ENCODE measurements at places on chromosomes 3 and 15.

DNA sequence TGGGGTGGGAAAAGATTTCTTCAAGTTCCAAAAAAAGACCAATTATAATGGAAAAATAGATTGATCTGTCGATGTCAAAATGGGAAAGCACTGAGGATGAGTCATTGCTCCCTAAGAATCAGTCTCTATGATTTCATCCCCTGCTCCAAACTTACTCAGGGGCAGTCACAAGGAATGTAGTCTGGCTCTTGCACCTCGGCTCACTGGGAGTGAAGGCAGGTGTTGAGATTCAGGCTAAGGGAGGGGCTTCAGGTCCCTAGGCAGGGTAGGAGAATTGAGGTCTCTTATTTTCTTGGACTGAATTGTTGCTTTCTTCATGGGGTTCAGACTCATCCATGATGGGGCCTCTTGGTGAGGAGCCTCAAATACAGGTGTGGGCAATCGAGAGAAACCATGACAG lies 14.2 kb downstream of the ESYT3 start:
- DNase-seq, result no peak

DNA sequence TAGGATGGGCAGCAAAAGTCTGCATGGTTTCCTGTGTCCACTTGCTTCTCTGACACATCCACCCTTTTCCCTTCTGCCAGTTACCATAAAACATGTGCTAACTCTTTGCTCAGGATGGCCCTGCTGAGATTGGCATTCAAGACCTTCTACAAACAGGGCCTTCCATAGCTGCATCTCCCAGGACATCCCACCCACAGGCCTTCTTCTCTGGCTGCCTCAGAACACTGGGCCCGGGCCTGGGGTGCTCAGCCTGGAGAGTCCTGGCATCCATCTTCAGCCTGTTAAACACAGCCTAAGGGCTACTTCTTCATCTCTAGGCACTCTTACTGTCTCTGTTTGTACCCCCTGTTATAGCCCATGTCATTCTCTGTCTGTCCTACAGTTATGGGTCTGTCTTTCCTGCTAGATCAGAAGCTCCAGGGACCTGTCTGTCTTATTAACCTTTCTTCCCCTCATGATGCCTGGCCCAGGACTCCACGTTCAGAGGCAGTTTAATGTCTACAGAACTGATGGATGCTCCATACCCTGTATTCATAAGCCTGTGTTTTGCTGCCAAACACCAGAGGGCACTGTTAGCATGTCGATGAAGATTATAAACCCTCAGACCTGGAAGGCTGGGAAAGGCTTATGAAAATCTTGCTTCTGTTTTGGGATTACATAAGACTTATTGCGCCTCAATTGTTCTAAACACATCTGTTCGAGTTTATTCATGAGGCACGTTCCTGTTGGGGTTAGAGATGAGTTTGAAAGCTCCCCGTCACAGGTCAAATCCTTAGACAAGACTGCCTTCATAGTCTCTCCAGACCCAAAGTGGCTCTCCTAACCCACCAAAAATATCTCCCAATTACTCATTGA lies 16.5 kb downstream of the SEMA3G start:
- DNase-seq, result peak; percentile 37

- DNase-seq, result no peak
Measured at GRCh38 chr15:70562906-70563305, 200.5 kb downstream of the UACA start.

GRCh38 chr3:15284121-15284889 lies 48.1 kb downstream of the SH3BP5 start:
- DNase-seq, result no peak

- no peak for DNase-seq
Measured at GRCh38 chr3:82001276-82001923, 240.0 kb upstream of the GBE1 start.

DNA sequence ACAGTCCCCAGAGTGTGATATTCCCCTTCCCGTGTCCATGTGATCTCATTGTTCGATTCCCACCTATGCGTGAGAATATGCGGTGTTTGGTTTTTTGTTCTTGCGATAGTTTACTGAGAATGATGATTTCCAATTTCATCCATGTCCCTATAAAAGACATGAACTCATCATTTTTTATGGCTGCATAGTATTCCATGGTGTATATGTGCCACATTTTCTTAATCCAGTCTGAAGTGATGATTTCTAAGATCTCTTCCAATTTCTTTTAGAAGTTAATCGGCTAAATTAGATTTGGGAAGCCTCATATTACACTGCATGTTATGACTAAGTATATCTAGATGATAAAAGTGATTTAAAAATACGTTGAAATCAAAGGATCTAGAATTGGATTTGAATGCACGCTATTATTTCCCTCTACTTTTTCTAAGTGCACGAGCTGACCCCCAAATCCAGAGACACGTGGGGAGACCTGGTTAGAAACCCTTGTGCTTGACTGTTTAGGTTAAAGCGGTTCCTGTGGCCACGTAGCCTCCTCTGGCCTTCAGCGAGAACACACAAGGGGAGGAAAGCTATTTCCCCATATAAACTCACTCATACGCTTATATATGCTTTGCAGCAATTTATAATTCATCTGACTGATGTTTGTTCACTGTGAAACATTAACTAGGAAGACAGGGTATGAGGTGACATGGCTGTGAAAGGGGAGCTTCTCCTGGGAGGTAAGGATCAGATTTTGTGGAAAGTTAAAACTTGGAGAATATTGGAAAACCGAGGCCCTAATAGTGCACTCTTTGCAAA lies 243.8 kb downstream of the PDZRN3 start:
- no peak for DNase-seq

GRCh38 chr3:45002720-45003119 lies 23.4 kb upstream of the CLEC3B start:
- DNase-seq, result no peak

- no peak for DNase-seq
Measured at GRCh38 chr3:185062191-185062590, 90.7 kb downstream of the C3orf70 start.

GRCh38 chr3:174417573-174417972 lies 441.6 kb upstream of the NAALADL2 start:
- no peak for DNase-seq

DNA sequence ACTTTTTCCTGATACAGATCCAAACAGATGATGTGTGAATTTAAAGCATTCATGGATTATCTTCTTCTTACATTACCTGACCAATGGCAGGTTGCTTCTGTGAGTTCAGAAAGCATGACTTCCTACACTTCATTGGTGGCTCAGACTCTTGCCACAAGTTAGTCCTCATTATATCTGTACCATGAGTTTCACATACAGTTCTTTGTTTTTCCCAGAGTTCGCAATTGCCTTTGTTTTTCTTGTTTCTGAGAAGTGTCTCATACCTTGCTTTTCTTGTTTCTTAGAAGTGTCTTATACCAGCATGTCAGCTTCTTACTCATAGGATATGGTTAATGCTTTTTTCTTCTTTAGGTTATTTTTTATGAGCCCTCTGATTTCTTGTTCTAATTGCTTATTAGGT lies 133.8 kb upstream of the TLE3 start:
- DNase-seq, result no peak

- no peak for DNase-seq
Measured at GRCh38 chr3:23991683-23992628, 46.9 kb downstream of the NR1D2 start.

GRCh38 chr3:186365202-186365974 lies 3.4 kb upstream of the DGKG start:
- no peak for DNase-seq

GRCh38 chr15:39553947-39554693 lies 26.8 kb upstream of the THBS1 start:
- DNase-seq, result no peak

GRCh38 chr3:119524931-119525662 lies 26.8 kb downstream of the TIMMDC1 start:
- DNase-seq, result no peak

- no peak for DNase-seq
Measured at GRCh38 chr3:62363275-62363674, 10.1 kb downstream of the FEZF2 start.

- DNase-seq, result no peak
Measured at GRCh38 chr15:69540622-69541021, 88.0 kb downstream of the RPLP1 start.

GRCh38 chr3:196976941-196977340 lies 8.3 kb upstream of the PIGZ start:
- DNase-seq, result no peak

DNA sequence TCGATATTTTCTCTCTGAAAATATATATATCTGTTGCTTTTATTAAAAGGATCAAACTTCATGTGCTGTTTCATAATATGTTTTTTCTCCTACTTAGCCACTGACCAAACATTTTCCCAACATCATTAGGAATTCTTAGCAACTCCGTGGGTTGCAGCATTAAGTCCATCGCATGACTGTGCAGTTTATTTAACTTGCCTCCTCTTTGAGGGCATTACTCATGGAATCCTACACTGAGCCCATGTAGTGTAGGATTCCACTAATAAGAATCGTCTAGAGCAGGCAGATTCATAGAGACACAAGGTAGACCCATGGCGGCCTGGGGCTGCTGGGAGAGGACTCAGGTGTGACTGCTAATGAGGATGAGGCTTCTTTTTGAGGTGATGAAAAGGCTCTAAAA lies 49.3 kb downstream of the CMTM6 start:
- DNase-seq, result no peak

- no peak for DNase-seq
Measured at GRCh38 chr3:13459605-13460340, 20.3 kb upstream of the HDAC11 start.

DNA sequence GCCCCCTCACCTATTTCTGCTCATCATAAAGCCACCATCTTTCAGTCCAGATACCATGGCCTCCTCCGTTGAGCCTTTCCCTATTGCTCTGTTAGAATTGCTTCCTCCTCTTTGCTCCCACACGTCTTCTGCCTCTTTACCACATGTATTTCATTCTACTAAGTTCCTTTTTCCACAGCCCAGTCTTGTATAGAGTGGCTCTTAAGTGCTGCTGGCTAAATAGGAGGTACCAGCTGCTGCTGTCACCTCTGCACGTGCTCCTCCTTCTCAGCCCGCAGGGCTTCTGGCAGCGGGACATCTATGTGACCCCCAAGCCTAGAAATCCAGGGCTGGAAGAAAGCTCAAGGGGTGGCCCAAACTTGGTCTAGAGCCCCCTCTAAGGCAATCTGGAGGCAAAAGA lies 38.8 kb upstream of the PLXND1 start:
- DNase-seq, result no peak

- no peak for DNase-seq
Measured at GRCh38 chr3:133699467-133699866, 37.7 kb upstream of the TOPBP1 start.

GRCh38 chr15:39721893-39722292 lies 60.7 kb downstream of the FSIP1 start:
- no peak for DNase-seq

- DNase-seq, result no peak
Measured at GRCh38 chr3:35594739-35595138, 44.6 kb upstream of the ARPP21 start.

- no peak for DNase-seq
Measured at GRCh38 chr3:23490459-23490858, 287.3 kb downstream of the UBE2E2 start.

DNA sequence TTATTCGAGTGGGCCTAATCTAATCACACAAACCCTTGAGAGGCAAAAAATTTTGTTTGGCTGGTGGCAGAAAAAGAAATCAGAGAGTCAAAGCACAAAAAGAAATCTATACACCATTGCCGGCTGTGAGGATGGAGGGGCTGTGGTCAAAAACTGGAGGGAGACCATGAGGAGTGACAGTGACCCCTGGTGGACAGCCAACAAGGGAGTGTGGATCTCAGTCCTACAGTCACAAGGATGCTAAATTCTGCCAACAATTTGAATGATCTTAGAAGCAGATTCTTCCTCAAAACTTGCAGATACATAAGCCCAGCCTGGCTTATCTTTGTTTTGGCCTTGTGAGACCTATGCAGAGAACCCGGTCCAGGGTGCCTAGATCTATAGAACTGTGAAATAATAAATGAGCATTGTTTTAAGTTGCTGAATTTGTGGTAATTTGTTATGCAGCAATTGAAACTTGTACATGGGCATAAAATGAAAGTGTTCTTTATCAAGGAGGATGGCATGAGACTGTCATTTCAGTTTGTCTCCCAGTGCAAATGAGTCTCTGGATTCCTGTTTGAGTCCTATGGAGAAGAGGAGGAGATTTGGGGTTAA lies 103.0 kb upstream of the ARHGEF26 start:
- peak; percentile 47 for DNase-seq

DNA sequence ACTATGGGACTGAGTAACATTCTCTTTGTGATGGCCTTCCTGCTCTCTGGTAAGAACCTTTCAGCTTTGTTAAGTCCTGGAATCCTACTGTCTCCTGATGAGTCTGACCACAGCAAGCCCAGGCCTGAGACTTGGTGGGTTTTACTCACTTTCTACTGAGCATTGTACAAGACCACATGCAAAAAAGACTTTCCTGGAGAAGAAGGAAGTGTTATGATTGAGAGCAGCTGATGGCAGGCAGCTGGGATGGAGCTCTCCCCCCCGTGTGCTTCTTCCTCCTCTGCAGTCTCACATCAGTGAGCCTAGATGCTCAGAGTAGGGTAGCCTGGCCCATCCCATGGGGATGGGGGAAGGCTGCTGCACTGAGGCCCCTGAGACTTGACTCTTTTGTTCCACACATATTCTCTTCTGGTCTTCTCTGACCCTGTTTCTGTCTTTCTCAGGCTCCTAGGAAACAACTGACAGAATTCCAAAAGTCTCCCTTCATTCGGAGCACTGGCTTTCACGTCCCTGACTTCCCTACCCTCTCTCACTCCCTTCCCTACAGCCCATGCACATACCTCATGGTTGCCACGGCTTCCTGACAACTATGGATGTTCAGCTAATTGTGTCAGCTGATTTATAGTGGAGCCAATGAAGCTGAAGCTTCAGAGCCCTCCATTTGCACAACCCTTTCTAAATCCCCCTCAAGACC lies 36.6 kb downstream of the CD86 start:
- no peak for DNase-seq

- DNase-seq, result no peak
Measured at GRCh38 chr15:66269326-66270090, 16.0 kb upstream of the MEGF11 start.

GRCh38 chr15:48300038-48300437 lies 31.2 kb upstream of the DUT start:
- no peak for DNase-seq

DNA sequence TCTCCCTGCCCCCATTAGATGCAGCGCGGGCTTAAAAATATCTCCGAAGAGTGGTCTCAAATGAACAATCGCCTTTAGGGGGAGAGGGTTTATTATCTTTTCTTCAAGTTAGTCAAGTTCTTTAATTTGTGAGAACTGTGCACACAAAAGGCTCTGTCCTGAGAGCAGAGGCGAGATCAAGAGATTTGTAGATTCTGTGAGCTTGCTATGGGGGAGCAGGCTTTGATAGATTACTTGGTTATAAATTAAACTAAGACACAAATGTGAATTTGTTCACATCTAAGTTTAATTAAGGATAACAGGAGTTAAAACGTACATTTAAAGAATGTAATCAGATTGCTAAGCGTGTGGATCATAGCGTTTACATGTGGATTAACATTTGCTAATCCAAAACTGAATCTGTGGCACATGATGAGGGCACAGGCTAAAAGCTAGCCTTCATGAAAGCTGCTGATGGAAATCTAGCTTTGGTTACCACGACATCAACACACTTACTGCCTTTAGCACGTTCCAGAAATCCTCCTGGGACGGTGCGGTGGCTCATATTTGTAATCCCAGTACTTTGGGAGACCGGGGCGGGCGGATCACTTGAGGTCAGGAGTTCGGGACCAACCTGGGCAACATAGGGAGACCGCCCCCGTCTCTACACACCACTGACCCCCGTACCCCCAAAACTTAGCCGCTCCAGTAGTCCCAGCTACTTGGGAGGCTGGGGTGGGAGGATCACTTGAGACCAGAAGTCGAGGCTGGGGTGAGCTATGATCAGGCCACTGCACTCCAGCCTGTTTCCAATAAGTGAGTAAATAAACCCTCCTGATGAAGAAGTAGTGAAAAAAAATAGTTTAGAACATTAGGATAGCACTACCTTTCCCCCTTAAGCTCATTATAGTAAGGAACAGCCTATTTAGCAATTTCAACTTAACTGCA lies 1.0 kb upstream of the PRTG start:
- DNase-seq, result no peak

Measured in stimulated activated CD4-positive, alpha-beta T cell treated with anti-CD3 and anti-CD28 coated beads, Interleukin-2, amount 100 ng/mL, for 24 hours (primary cell).